ENCODE measurements at places on chromosomes 3 and 15. TPM values are rescaled to one million over a fixed set of nuclear protein-coding genes. Genes with fewer than 3 reads are reported as not detected.

DNA sequence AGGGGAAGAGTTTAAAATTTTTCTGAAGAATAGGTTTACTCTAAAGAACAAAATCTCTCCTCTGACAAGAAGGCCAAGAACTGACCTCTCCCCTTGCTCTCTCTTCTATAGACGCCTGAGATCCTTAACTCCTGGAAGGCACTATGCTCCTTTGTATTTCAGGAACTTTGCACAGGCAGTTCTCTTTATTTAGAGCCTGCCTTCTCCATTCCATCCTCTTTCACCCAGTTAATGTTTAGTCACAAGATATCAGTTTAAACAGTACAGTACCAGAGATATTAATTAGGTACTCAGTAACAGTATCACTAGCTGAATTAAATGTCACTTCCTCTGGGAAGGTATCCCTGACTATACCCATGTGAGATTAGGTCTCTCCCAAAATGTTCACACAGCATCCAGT lies 33.5 kb downstream of the HERC1 start:
- DNase-seq: no peak

DNA sequence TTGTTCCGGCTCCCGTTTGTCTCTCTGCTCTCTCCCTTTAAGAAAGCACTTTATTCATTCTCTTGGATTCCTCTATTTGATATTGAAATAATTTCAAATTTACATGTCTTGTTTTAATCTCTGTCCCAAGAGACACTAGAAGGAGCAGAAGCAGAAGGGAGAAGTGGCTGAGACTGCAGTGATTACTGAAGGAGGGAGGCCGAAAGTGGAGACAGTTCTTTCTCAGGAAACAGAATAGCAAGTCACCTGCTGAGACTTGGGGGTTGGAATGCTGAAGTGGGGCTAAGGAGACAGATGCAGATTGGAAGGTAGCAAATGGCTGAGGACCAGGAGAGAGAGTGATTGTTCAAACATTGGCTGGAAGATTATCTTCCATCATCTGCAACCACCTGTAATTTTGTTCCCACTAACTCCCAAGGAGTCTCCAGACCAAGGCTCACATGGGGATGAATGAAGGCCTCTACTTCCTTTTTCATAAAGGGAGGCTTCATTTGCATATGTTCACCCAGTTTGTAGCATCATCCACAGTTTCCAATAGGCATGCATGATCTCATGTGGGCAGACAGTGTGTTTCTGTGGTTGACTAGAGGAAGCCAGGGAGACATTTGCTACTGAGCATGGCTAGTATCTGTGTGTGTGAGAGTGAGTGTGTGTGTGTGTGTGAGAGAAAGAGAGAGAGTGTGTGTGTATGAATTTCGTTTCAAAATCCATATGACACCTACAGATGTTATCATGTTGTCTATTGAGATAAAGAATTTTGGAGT lies 24.0 kb downstream of the LTF start:
- DNase-seq: no peak

Gene COPG1
- 114 TPM for total RNA-seq

Gene ZCWPW2
- total RNA-seq: 0.30 TPM

GRCh38 chr3:385151-385550 lies 188.6 kb downstream of the CHL1 start:
- no peak for DNase-seq

GRCh38 chr15:40281057-40281800 lies 1.6 kb downstream of the ANKRD63 start:
- no peak for DNase-seq

- DNase-seq: no peak
These were observed 23.9 kb upstream of the CEP152 start for GRCh38 chr15:48834756-48835155.

- DNase-seq: no peak
These were observed 21.9 kb downstream of the MAPKBP1 start for GRCh38 chr15:41795996-41796856.

Gene ALAS1
- 187 TPM for total RNA-seq

DNA sequence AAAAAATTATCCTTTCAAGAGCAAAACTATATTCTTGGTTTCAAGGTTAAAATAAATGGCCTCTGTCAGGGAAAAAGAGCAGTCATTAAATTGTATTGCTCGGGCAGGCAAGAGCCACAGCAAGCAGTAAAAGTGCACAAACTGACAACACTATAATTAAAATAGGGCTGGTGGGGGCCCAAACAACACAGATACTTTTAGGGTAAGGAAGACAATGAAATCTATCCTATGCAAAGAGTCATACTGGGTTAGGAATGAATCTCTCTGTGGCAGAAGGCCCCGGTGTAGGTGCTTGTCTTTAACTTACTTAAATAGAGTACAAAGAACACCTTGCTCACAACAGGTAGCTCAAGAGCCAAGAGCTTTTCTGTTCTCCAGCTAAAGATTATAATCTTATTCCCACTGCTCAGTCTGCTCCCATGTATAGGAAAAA lies 94.7 kb downstream of the DLG1 start:
- DNase-seq: no peak

GRCh38 chr3:70309591-70309990 lies 2.8 kb downstream of the MDFIC2 start:
- DNase-seq: no peak

Gene CLDN11
- total RNA-seq: 1.5 TPM

Gene GHSR
- total RNA-seq: not detected

GRCh38 chr15:69096196-69096595 lies 64.2 kb upstream of the GLCE start:
- DNase-seq: no peak

- DNase-seq: no peak
These were observed 45.8 kb downstream of the HMG20A start for GRCh38 chr15:77466521-77466920.

GRCh38 chr3:99357131-99357530 lies 281.3 kb upstream of the COL8A1 start:
- no peak for DNase-seq

DNA sequence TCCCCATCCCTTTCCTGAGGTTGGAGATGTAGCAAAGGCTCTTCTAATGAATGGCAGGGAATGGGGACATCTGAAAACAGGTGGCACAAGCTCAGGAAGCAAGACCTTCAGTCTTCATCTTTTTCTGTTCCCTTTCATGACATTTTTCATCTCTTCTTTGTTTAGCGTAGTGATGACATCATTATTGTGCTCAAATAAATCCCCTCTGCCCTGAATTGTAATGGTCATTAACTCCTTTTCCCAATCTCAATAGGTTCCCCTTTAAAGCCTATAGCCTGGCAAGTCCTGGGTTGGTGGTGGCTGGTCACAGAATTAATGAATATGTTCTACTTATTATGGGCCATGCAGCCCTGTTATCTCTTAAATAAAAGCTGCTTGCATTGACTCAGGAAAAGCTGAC lies 21.4 kb downstream of the TF start:
- no peak for DNase-seq

DNA sequence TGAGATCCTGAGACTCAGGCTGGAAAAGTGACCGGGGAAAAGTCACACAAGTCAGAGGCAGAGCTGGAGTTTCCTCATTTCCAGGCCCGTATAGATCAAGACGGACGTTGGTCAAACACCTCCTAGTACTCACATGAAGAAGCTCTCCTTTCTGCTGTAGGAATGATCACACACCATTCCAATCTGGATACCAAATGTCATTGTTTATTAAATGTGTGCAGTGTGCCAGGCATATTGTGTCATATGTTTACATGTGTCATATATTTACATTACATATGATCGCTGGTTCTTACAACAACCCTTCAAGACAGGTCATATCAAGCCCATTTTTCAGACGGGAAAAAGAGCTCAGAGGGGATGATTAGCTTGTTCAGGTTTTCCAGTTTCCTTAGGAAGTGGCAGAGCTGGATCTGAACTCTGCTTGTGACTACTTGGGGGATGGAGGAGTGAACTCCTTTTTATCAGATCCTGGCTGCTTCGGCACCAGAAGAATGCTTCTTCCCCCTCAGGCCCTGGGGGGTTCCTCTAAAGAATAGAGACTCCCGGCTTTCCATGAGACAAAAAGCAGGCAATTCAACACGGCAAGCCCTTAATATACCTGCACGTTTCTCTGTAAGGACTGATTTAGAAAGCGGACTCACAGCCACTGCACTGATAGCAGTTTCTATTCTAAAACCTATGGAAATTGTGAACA lies 41.9 kb downstream of the FAM43A start:
- no peak for DNase-seq

DNA sequence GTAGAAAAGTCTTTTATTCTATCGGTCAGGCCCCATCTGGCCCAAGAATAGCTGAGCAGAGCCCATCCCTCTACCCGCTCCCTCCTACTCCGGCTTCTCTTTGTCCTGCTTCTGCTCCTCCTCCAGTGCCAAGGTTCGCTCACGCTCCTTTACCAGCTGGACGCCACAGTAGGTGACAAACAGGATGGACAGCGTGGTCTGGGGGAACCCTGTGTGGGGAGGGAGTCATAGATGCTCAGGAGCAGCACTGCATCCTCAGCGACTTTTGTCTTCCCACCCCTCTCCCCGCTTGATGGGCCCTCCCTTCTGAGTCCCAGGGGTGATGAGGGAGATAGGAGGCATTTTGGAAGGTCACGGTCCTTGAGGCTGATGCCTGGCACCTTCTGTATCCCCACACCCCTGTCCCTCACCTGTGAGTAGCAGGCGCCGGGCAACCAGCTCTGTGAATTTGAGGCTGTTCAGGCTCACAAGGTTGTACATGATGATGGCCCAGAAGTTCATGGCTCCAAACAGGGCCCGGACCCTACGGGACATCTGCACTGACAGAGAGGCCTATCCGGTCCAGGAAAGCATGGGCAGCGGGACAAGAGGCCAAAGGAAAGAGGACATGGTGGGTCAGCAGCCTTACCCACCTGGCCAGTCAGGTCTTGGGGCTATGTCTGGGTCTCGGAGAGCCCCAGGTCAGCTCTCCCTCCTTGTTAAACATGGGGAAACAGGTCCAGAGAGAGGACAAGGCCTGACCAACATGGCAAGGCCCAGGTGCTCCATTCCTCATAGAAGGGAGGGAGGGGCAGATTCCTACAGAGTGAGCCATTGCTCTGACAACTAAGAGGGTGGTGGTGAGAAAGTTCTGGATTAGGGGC lies 7.6 kb downstream of the KLHL40 start:
- no peak for DNase-seq

- no peak for DNase-seq
These were observed 68.2 kb downstream of the RYR3 start for GRCh38 chr15:33378866-33379480.

Gene GABRA5
- 0.25 TPM for total RNA-seq

DNA sequence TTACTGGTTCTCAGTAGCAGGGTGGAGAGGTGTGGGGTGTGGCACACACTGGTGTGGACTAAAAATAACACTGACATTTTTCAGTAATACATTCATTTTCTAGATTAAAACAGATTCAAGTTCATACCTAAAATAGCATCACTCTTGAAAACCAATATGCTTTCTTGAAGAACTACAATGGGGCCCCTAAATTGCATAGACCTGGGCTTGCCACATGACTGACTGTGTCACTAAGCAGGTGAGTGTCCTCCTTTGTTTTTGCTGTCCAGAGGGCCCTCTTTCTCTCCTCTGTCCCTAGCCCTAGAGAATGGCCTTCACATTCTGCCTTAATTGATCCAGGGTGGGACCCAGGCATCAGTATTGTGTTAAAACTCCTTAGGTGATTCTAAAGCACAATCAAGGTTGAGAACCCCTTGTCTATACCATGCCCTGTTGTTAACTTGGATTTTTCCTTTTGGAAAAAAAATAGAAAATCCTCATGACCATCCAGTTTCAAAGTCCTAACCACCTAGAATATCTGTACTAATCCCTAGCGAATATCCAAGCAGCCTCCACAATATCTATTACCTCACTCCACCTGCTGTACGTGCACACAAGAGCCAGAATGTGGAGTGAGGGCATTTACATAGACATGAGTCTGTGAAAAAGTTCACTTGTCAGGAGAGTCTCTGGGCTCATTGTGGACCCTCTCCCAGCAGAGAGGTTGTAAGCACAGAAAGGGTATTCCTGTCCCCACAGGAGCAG lies 18.7 kb upstream of the TMEM41A start:
- no peak for DNase-seq

GRCh38 chr3:63470745-63471144 lies 181.7 kb upstream of the SNTN start:
- no peak for DNase-seq

DNA sequence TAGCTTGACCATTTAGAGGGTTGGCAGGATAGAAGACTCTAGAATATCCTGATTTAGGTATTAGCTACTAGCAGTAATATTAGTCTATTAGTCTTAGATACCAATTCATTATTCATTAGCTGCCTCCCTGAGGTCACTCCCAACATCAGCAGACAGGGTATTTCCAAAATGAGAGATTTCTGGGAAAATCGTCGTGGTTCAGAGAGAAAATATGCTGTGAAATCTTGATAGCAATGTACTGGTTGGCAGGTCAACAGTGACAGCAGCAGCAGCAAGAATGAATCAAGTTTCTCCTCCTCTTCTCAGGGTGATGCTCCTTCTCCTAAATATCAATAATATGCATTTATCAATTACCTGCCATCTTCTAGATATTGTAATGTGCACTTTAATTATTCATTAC lies 41.3 kb upstream of the ROBO1 start:
- no peak for DNase-seq

Gene P3H2
- total RNA-seq: 3.9 TPM

Gene ZNF774
- total RNA-seq: 1.4 TPM

DNA sequence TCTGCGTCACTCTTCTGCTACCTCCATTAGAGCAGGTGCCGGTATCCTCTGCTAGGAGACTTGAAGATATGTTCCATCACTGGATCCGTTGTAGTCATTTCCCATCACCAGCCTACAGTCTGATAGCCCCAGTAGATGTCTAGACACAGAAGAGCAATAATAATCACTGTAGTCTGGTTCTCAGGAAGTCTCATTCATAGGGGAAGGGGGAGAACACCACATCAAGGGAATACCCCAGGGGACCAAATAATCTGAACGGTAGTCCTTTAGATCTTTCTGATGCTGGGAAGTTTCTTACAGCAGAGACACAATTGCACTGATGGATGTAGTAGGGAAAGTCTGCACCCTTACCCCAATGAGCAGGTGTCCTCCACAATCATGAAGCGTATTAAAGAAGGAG lies 595.0 kb downstream of the EPHA3 start:
- DNase-seq: no peak

DNA sequence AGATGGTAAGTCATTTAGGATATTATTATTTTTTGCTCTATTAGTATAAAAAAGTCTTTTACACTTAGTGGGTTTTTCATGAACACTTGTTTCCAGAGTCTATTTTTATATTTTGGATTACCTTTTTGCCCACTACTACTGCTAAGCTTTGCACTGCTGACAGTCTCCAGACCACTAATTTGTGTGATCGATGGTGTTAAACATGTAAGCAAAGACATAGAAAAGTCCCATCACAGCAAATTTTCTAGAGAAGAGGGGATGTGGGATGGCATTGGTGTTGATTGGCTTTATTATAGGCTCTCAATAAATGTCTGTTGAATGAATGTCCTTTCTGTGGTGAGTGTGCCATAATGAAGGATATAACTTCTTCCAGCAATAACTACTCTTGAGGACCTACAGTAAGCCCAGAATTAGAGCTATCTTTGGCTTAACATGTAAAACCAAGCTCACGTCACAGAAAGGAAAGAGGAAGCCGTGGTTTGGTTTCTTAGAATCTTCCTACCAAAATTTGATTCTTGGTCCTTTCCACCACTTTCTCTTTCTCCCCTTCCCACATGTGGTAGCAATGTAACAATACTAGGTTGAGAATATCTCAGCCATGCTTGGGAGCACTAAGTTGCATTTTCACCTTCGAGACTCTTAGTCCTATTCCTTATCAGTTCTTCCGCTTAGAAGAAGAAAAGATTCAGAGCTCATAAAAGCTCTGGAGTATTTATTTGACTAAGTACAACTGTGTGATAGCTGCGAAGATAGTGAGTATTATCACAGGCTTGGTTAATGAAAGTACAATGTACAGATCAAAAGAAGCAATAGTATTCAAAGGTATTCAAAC lies 90.6 kb upstream of the UMPS start:
- DNase-seq: no peak

Gene ST8SIA2
- not detected for total RNA-seq
